HuH-7 (cell line): ENCODE measurements at places on chromosomes 12 and 14.

DNA sequence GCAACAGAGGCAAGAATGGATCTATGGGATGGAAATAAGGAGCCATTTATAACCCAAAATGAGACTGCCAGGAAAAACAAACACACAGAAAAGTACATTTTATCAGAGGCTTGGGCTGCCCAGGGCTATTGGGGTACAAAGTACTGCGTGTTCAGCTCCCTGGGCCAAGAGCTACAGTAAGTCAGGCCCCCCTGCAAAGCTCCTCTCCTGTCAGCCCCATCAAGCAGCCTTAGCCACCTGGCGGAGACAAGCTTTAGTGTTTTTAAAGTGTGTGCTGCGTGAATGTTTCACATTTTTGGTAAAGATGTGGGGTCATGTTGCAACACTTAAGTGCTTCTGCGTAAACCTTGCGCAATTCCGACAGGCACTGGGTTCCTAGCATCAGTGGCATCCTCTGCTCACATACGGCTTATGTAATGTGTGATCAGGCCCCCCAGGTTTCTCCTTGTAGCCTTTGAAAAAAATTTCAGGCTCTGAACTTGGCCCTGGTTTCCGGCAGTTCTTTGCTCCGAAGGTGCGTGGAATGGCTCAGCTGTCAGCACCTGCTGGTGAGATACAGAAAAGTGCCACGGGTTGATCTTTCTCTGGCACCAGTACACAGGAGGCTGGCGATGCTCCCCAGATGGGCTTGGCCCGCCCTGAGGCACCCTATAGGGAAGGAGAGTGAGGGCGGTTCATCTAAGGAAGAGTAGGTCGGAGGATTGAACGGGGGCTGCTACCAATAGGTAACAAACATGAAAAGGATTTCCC, 198.7 kb upstream of the EEA1 start:
- peak; percentile 48 for DNase-seq

GRCh38 chr12:29519585-29520182, 22.2 kb upstream of the OVCH1 start:
- DNase-seq: no peak

DNA sequence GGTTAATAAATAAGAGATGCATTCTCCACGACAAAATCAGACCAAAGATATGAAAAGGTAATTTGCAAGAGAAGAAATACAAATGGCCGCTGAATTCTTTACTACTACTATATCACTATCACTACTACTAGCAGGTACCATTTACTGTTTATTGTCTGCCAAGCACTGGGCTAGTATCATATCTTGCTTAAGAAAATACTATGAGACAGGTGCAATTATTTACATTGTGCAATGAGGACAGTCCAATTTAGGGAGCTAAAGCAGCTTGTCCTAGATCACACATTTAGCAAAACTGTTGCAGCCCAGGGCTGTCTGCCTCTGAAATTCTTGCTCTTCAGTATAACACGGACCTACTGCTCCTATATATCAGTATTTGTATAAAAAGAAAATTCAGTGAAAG, 52.8 kb downstream of the CRADD start:
- DNase-seq: no peak

DNA sequence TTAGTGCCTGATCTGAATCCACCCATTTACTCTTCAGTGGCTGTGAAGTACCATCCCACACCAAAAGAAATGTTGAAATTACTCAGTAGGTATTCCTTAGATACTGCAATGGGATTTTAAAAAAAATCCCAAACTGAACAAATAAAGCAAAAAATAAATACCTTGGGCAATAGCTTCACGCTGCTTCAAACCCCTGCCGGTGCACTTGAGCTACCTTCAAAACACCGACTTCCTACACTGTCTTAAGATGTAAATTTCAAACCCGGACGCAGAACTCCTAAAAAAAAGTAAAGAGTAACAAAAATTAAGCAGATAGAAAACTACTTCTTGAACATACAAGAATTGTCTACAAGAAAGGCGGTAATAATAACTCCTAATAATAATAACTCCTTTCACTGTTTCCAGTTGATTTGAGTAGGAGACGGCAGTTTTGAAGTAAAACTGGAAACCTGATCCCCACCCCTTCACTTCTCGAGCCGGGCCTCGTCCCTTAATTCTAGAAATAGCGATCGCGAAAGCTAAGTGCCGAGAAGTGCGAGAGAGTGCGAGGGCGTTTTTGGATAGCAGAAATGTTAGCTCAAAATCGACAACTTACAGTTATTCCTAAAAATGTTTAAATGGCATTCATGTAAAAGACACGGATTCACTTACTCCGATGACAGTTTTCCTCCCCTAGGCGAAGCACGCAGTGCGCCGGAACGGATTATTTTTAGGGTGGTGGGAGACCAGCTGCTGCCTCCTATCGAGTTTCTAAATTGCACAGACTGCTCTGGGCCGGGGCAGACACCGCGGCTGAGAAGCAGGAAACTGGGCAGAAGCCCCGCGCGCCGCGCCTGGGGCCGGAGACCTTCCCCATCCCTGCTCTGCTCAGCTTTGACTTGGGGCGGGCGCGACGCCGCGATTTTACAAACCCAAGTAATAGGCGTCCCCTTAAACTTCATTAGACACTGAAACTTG, at the start of gene ABCC9:
ABCC9 (minus strand) TSS at position 878 of the 957 bp plus-strand sequence. CDS start 4,752 bp downstream, outside the sequence.
- peak; percentile 39 for DNase-seq

GRCh38 chr12:74490390-74491064, 47.1 kb upstream of the ATXN7L3B start:
- no peak for DNase-seq

GRCh38 chr12:14954269-14954668, 7.1 kb downstream of the ARHGDIB start:
- no peak for DNase-seq

GRCh38 chr14:101836135-101836534, 74.6 kb downstream of the PPP2R5C start:
- DNase-seq: no peak

DNA sequence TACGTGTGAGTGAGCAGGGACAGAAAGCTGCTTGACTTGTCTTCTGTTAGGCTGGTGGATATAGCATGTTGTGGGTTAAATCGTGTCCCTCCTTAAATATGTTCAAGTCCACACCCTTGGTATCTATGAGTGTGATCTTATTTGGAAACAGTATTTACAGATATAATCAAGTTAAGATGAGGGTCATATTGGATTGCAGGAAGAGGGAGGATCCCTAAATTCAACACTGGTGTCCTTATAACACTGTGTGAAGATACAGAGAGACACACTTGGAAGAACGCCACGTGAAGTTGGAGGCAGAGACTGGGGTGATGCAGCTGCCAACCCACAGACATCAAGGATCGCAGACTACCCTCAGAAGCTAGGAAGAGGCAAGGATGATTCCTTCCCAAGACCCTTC, 275.2 kb upstream of the SSTR1 start:
- no peak for DNase-seq

DNA sequence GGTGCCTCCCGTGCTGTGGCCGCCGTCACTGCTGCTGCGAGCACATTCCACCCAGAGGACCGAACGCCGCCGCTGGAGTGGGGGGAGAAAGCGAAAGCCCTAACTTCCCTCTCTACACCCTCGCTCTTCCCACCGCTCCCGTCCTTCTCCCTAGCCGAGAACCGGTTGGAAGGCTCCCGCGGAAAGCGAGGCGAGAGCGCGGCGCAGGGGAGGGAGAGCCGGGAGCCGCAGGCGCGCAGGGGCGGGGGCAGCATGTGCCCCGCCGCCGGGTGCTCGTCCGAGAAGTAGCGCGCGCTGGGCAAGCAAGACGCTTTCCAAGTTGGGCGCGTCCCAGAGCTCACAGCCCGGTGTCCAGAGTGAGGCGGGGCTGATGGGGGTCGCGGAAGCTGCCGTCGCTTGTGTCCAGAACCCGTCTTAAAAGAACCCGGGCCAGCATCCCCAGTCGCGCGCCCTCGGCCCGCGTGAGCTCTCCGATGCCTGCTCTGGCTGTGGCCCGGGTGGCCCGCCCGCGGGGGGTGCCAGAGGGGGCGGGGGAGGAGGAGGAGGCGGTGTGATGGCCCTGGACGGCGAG, at the start of gene TRHDE:
TRHDE (plus strand) TSS at position 280 of the 571 bp plus-strand sequence; CDS start at position 554, 274 bp downstream.
- peak; percentile 58 for DNase-seq

DNA sequence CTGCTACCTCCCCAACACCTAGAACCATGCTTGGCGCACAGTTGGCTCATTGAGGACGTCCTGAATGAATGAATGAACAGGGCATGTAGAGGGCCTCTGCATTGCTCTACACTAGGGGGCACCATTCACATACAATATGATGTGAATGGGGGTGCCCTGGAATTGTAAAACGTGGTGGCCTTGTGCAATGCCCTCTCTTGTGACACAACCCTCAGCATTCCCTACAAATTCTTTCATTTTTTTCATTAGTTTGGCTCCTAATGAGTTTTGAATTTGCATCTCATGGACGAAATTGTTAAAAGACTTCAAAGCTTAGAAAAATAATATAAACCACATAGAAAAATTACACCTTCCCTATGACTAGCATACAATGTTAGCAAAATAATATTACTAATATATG, 2.3 kb upstream of the DIO2 start:
- DNase-seq: peak; percentile 19

- DNase-seq: no peak
Observed at GRCh38 chr12:94977766-94978468, 25.6 kb downstream of the NDUFA12 start.
